ENCODE measurements at places on chromosomes 13 and 19.
A peak's percentile ranks its signal among the peaks of the same experiment; 100 is the strongest.

DNA sequence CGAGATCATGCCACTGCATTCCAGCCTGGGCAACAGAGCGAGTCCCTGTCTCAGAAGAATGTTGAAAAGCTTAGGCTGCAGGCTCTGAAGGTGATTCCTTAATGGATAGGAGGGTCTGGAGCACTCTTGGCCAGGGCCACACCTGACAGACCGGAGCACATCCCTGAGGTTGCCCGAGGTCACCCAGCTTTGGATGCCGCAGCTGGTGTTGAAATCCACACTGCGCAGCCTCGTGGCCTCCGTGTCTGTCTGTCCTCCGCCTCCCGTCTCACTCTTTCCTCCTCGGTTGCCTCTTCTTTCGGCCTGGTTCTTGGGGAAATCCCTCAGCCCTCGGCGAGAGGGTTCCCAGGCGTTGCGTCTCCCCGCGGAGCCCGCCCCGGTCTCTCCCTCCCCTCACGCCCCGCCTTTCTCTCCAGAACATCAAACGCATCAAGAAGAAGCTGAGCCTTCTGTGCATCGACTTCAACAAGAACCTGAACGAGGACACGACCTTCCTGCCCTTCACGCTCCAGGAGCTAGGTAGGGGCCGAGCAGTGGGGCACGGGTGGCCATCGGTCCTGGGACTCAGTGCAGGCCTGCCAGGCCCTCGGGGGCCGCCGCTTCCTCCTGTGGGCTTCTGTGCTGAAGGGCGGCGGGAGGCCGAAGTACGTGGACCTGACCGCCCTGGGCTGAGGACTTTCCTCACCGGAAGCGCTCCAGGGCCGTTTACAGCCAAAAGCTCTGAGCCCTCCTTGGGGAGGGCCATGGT is 14.1 kb downstream of the THOP1 start:
- DNase-seq: no peak

GRCh38 chr19:18503971-18504885 is 17.6 kb downstream of the ELL start:
- no peak for DNase-seq

- no peak for DNase-seq
These were observed 72.9 kb downstream of the TEX29 start for GRCh38 chr13:111393221-111393790.

GRCh38 chr13:66574606-66575005 is 655.5 kb downstream of the PCDH9 start:
- DNase-seq: no peak

DNA sequence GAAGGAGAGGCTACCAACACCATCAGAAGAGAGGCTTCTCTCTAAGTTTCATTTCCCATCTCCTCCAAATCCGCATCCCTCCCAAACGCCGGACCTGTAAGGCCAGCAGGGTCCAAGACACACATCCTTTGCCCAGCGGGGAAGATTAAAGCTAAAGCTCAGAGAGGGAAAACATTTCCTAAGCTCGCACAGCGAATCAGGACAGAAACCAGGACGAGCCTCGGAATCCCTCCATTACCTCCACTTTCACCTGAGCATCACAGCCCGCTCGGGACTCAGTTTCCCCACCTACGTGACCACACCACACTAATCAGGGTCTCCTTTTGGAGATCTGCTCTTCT is 711 bp upstream of the FOSB start:
- no peak for DNase-seq

- DNase-seq: no peak
These were observed 268.3 kb downstream of the RFC3 start for GRCh38 chr13:34086281-34086680.

DNA sequence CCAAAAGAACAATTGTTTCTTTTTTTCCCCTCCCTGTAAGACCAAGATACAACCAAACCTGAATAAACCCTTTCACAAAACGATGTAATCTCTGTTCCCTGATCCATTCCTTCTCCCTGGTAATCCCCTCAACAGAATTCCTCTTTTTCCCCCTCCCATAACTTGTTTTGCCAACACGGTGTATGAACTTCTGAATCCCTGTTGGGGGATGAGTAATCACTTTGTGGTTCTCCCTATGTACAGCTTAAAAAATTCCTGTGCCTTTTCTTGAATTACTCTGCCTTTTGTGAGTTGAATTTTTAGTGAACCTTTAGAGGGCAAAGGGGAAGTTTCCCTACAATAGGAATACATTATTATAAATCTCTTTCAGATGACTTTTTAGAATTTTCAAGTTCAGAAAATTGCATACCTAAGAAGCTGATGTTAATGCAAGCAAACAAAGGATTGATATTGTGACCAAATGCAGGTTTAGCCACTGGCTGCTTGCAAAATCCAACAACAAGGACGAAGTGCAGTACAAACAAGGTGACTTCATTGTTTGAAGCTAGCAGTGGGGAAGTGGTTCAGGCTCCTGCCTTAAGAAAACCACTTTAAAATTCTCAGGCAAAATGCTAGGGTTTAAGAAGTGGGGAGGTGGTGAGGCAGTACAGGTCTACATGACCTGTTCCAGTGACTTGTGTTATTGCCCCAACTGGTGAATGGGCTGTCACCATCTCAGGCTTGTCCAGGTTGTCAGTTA is 15.0 kb upstream of the EPSTI1 start:
- DNase-seq: no peak

GRCh38 chr19:21269813-21270212 is 59.4 kb downstream of the ZNF708 start:
- DNase-seq: no peak

- no peak for DNase-seq
These were observed 28.2 kb downstream of the GAS6 start for GRCh38 chr13:113835461-113836270.

DNA sequence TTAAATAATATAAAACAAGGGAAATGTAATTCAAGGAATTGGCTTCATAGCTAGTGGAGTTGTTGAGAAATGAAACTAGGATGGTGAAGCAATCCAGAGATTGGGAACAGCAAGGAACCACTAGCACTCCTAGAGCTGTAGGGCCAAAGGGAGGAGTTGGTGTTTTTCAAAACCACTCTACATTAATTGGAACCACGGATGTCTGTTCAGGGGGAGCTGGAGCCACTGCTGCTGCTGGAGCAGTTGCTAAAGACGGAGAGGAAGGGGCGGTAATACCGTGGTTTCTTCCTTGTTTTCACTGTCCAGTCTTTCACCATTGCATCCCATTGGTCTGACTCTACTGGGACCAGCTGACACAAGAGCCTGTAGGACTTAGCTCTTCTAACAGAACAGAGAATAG is 8.5 kb downstream of the DNAJC15 start:
- DNase-seq: no peak

- no peak for DNase-seq
These were observed 714 bp downstream of the NDFIP2 start for GRCh38 chr13:79481685-79482052.

GRCh38 chr19:871446-872265 is 12.2 kb downstream of the CFD start:
- DNase-seq: peak; percentile 77

DNA sequence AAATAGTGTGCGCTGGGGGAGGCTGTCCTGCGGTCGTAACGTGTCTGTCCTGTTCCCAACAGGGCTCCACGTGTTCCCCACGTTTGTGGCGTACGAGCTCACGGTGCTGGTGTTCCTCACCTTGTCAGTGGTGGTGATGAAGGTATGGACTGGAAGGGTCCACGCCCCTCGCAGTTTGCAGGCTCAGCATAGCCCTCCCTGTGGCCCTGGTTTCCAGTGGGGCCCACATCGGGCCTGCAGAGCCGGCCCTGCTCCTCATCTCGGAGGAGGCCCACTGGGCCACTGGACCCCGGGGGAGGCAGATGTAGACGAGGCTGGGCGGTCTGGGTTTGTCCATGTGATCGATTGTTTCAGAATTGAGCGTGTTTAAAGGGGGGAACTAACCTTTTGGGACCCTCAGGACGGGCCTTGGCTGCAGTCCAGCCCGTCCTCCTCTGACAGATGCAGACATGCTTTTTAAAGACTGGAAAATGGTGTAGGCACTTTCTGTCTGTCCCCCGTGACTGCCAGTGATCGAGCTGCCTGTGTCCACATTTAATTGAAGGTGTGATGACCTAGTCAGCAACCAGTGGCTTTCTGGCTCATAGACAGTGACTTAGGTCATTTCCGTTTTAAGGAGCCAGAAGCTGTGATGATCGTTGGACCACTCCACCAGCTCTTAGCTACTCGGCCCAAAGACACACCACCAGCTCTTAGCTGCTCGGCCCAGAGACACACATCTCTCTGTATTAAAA is 37.1 kb upstream of the TFDP1 start:
- no peak for DNase-seq

- DNase-seq: no peak
These were observed 124.0 kb downstream of the ITGBL1 start for GRCh38 chr13:101576455-101576854.

- DNase-seq: no peak
These were observed 19.0 kb downstream of the SPC24 start for GRCh38 chr19:11136400-11137101.

GRCh38 chr13:80337288-80338081 is 3.4 kb downstream of the SPRY2 start:
- DNase-seq: no peak

- no peak for DNase-seq
These were observed 595 bp upstream of the RAB20 start for GRCh38 chr13:110562036-110562597.

DNA sequence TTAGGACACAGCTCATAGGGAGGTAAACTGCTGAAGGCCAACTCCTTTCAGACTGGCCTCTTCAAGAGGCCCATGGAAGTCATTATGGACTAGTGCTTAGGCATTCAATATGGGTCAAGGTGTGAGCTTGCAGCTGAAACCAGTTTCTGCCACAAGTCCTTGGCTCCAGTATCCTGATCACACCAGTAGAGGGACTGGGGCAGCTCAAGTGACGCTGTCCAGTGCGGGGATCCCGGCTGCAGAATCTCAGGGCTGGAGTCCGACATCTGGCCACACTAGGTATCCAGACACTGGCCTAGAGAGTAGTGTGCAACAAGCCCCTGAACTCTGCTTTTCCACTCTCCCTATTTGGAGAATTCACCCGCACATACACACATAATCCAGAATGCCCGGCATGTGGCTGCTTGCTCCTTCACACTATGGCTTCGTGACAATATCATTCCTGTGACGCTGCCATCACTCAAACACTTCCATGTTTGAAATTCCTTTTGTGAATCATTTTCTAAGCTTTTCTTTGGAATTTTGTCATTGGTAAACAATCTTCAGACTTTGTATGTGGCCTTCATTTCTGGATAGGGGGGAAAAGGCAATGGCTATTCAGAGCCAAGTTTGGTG is 425.1 kb downstream of the EFNB2 start:
- no peak for DNase-seq

DNA sequence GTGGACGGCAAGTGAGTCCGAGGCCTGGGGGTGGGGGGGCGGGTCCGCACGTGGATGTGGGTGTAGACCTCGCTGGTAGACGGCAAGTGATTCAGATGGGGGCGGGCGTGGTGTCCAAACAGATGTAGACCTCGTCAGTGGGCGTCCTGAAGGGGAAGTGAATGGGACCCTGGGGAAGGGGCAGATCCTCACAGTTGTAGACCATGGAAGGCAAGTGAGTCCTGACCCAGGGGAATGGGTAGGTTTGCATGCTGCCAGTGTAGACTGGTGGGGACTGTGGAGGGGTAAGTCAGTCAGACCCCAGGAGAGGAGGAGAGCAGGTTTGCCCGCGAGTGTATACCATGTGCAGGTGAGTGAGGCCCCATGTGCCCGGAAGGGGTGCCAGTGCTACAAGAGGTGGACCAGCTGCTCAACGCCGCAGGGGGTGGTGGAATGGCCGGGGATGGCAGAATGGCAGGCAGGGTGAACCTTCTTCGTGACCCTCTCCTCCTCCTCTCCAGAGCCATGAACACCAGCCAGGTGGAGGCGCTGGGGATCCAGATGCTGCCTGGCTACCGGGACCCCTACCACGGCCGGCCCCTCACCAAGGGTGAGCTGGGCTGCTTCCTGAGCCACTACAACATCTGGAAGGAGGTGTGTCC is 22.1 kb downstream of the COLGALT1 start:
- DNase-seq: peak; percentile 55

DNA sequence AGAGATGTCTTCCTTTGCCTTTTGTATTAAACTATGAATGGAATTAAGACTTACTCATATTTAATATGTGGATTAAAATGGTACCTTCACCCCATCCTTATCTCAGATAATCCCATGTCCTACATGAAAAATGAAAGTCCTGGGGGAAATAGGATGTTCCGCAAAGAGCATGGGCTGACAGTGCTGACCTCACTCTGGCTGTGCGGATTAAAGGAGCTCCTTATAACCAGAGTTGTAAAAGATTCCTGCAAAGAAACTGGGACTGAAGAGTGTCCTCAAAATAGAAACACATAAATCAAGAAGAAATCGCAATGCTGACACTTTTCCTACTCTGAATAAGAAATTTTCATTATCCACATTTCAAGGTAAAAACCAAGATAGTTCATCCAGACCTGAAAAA is 384.5 kb downstream of the LIG4 start:
- no peak for DNase-seq

- DNase-seq: no peak
These were observed 890.9 kb downstream of the PCDH9 start for GRCh38 chr13:66339214-66339613.

- peak; percentile 84 for DNase-seq
These were observed 81.2 kb upstream of the WASF3 start for GRCh38 chr13:26476111-26476781.

- no peak for DNase-seq
These were observed 32.4 kb downstream of the RHPN2 start for GRCh38 chr19:33032218-33032781.

- no peak for DNase-seq
These were observed 6.3 kb upstream of the RAX2 start for GRCh38 chr19:3778104-3778867.

DNA sequence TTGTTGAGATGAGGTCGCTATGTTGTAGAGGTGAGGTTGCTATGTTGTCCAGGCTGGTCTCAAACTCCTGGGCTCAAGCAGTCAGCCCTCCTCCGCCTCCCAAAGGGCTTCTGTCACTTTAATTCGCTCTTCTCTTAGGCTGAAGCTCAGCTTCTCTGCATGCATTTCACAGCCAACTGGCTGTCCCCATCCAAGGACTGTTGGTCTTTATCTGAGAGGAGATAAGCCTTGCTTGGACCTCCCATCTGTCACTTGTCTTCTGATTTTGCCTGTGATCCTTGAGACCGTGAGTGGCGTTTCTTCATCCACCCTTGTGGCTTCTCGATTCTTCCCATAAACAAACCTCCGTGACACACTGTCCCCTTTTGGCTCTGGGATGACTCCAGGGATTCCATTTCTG is 24.4 kb downstream of the CERS1 start:
- no peak for DNase-seq

DNA sequence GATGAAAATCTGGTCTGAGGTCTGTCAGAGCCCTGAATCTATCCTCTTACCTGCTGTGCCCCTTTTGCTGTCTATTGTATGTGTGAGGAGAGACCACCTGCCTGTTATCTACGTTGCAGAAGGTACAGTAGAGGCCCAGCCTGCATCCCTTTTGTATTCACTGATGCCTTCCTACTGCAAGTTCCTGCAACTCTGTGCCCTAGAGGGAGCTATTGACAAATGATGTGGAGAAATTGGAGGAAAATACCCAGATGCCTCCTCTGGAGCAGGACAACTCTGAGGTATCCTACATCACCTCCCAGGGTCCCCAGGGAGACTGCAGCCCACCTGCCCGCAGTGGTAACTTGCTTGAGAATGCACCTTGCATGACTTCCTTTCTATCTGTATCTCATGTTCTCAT is 33.7 kb downstream of the SIAH3 start:
- DNase-seq: no peak

- no peak for DNase-seq
These were observed 232.8 kb downstream of the DACH1 start for GRCh38 chr13:71634182-71634581.

- DNase-seq: no peak
These were observed 520.8 kb upstream of the MIR17HG start for GRCh38 chr13:90826688-90827087.

GRCh38 chr13:83229574-83230305 is 652.5 kb downstream of the SLITRK1 start:
- DNase-seq: no peak
